ENCODE measurements at places on chromosomes 2 and 18.

DNA sequence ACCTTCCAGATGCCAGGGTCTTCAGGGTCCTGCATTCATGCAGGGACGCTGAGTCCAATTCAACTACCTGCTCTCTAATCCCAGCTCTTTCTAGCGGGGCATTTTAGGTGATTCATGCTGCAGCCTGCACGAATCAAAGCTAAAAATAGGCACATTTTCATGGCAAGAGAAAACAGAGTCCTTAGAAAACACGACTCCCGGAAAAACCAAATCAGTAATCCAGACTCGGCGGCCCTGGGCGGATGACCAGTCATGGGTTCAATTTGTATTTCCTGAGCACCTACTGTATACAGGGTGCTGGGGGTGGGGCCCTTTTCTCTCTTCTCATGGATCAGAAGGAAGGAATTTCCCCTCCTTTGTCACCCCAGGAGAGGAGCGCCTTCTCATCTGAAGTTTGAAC is 64.4 kb downstream of the LONRF2 start:
- DNase-seq = no peak

DNA sequence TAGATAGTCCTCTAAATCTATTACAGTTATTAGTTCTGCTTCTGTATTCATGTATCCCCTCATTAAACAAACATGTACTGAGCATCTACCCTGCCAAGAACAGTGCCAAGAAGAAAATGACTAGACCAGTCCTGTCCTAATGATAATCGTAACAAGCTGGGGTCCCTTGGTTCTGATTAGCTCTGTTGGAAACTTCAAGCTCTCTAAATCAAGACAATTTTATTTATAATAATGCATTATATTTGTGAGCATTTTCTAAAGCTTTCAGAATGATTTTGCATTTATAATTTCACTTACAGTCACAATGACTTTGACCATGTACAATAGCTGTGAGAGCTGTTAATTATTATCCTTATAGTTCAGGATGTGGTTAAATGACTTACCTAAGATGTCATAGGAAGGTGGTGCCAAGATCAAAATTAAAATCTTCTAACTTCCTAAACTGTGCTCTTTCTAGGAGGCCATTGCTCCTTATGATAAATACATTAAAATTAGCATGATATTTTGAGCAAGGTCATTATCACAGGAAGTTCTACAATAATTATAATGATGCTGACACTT is 336.5 kb upstream of the SLC39A10 start:
- no peak for DNase-seq

GRCh38 chr2:68316111-68316510 is 3.6 kb downstream of the CNRIP1 start:
- DNase-seq = no peak

GRCh38 chr18:41012194-41012593 is 942.8 kb upstream of the PIK3C3 start:
- DNase-seq = no peak

DNA sequence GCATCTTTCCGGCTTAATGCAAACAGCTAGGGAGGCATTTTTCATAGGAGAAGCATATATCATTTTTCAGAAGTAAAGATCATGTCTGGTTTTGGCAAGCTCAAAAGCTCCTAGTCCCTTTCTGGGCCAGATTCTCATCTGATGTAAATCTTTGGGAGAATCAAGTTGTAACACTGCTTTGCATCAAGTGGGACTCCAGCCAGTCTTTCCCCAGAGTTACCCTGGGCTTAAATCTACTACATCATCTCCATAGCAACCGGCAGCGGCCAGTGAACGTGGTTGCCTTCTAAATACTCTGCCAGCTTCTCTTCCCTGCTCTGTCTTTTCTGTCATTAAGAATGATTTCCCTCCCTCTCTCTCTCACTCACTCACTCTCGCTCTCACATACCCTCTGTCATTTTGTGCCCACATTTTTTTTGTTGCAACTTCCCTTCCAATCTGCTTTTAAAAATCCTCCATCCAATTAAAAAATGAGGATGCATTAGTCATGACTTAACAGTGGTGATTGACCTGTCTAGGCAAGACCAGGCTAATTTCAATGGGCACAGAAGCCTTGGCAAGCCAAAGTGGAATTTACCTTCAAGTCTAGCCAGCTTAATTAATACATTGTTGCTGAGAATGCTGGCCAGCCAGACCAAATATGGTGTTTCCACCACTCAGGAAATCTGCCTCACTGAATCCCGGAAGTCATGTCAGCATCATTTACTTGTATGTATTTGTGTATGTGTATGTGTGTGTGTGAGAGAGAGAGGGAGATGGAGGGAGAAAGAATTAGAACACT is 93.0 kb downstream of the NRP2 start:
- DNase-seq = no peak

DNA sequence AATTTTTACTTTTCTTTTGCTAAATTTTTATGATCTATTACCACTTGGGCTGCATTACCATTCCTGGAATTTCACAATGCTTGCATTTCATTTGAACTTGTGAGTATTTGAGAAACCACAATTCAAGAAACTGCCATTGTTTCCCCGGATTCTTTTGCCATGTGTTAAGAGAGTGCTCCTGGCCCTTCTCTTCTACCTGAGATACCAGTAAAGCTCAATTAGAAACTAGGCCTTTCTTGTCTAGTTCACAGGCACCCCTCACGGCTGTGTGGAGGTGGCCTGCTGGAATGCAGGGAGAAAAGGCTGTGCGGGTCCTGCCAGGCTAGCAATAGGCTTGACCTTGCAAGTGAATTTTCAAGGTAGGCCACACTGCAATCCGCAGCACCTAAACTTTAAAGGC is 40.8 kb downstream of the ZEB2 start:
- DNase-seq = no peak

- no peak for DNase-seq
Measured at GRCh38 chr2:38806733-38807059, 28.7 kb downstream of the GEMIN6 start.

Measured in C1 segment of cervical spinal cord (tissue), 14 donors.